ENCODE measurements at places on chromosomes 7 and 10.

- DNase-seq = no peak
Measured at GRCh38 chr7:15490291-15490690, 71.5 kb downstream of the AGMO start.

DNA sequence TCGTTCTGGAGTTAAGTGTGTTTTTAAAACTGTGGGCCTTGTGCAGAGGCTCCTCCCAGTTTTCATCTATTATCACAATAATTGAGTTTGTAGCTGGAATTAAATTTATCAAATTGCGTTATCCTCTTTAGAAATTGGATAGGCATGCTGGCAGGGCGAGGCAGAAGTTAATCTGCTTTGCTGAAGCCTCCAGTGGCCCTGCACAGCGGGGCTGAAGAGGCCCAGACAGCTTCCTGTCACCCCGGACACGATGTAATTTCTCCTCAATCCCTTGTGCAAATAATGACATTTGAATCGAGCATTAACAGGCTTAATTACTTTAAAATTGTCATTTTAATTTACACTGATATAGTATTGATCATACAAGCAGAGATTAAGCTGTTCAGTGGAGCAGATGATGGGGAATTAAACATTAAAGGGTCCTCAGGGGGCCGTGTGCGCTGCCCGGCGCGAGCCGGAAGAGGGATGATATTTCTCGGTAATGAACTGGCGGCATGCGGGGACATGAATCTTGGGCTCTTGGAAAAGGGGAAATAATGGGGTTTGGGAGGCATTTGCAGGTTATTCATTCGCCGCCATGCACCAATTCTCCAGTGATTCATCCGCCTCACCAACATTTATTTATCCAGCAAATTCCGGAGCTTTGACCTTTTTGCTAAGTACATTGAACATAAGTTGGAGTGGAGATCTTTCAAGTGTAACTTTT is 118.5 kb downstream of the NKX6-2 start:
- no peak for DNase-seq

GRCh38 chr7:100590077-100590737 is 4.1 kb downstream of the FBXO24 start:
- no peak for DNase-seq

- no peak for DNase-seq
Measured at GRCh38 chr10:27241010-27241651, 534 bp upstream of the ACBD5 start.

DNA sequence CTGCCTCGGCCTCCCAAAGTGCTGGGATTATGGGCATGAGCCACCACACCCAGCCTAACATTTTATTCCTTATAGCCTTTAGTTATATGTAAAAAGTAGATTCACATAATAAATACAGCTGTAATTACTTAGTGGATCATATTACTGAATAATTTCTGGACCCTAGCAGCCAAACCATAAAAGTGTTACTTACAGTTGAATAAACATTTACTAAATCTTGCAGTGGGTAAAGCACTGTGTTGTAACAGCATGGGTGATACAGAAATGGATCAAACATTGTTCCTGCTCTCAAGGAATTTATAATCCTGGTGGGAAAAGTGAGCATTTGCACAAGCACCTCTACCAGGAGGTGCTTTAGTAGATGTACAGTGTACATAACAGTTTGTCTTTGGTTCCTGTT is 25.0 kb downstream of the BPGM start:
- DNase-seq = no peak

DNA sequence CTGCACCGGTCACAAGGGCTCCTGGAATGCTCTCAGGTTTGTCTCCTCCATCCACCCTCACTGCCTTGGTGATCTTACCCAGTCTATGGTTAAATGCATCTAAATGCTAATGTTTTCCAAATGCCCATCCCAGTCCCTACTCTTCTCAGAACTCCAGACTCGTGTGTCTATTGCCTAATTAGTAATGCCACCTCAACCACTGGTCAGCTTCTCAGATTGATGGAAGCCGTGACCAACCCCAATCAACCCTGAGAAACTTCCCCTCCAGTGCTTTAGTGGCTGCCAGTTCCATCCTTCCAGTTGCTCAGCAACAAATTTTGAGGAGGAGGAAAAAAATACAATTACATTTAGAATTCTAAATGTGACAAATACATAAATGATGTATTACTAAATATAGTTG is 18.6 kb downstream of the NUDCD3 start:
- DNase-seq = no peak

GRCh38 chr10:99788598-99789256 is 6.3 kb downstream of the ABCC2 start:
- DNase-seq = no peak

DNA sequence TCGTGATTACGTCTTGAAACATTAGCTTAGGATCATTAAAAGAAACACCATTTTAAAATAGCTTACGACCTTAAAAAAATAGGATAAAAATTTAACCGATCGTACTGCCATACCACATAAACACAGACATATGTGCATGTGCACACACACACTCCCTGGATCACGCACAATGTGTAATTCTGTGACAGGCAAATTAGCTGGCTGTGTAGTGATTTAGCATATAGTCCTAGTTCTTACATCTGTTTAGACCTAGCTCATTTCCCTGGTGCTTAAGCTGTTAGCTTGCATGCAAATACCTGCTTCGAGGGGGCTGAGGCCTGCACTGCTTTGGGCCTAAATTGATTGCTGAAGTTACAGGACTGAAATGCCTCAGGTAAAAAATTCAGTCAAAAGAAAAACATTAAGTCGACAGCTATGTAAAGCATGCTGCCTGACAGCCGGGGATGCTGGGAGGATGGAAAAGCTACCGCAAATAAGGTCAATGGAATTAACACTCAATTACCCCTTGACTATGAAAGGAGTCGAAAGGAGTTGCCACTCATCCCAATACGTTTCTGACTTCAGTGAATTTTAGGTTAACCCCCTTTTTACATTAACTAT is 267.1 kb upstream of the FZD8 start:
- no peak for DNase-seq

- no peak for DNase-seq
Measured at GRCh38 chr7:46853451-46853850, 728.5 kb downstream of the TNS3 start.

DNA sequence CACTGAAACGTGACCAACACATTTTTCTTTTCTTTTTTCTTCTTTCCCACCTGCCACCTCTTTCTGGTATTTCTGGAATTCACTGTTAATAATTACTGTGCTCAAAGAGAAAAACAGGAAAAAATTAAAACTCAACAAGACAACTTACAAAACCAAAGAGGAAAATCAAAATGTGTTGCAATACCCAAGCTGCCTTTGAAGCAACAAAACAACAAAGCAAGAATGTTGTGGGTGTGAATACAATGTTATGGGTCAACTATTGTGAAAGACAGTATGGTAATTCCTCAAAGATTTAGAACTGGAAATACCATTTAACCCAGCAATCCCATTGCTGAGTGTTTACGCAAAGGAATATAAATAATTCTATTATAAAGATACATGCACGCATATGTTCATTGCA is 415.1 kb downstream of the GFRA1 start:
- DNase-seq = no peak

DNA sequence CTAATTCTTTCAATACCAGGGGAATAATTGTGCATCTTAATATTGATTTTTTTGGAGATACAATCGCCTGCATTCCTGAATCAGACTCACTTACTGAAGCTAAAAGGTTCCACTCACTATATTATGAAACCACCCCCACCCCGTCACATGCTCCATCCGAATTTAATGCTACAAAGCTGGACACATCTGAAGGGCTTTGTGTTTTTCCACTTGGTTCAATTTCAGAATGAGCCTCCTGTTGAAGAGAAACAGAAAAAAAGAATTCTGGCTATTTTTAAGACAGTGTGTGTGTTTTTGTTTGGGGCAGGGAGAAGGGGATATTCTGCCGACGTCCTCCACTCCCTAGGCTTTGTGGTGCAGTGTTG is 165.5 kb upstream of the TBX20 start:
- DNase-seq = no peak

DNA sequence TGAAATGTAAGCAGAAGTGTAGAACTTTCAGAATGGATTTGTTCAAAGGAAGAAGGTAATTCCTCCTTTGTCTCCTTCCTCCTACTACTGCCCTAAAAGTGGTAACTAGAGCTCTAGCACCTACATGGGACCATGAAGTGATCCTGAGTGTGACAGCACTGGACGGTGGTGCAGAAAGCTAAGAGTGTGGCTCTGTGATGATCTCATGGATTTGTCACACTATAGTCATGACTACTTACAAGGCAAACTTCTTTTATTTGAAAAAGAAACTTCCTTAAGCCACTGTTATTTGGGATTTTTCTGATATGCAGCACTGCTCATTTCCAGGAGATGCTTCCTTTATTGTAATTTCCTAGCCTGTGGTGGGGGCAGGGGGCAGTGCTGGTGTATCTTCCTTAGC is 5.8 kb upstream of the FHIP2A start:
- no peak for DNase-seq

DNA sequence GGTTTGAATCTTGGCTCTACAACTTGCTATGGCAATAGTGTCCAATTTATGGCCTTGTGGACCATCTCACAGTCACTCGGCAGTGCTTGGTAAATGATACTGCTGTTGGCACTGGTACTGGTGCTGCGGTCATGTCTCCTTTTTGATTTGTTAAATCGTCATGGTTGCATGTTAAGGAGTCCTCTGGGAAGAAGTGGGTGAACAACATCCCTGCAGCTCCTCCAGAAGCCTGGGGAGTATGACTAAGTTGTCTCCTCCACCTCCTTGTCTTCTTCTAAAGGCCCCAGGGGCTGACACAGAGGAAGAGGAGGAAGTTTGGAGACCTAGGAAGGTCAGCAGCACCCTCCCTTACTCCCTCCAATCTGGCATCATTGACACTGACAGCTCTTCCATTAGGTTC is 8.5 kb downstream of the ITPRIP start:
- no peak for DNase-seq

- DNase-seq = no peak
Measured at GRCh38 chr7:112350585-112350984, 99.7 kb upstream of the IFRD1 start.

DNA sequence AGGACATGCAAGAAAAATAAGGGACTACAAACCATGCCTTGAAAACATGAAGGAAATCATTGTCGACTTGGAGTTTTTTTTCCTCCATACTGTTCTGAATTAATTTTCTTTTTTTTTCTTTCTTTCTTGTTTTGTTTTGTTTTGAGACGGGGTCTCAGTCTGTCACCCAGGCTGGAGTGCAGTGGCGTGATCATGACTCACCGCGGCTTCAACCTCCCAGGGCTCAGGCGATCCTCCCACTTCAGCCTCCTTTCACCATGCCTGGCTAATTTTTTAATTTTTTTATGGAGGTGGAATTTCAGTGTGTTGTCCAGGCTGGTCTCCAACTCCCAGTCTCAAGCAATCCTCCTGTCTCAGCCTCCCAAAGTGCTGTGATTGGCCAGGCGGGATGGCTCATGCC is 11.6 kb downstream of the UCMA start:
- no peak for DNase-seq

DNA sequence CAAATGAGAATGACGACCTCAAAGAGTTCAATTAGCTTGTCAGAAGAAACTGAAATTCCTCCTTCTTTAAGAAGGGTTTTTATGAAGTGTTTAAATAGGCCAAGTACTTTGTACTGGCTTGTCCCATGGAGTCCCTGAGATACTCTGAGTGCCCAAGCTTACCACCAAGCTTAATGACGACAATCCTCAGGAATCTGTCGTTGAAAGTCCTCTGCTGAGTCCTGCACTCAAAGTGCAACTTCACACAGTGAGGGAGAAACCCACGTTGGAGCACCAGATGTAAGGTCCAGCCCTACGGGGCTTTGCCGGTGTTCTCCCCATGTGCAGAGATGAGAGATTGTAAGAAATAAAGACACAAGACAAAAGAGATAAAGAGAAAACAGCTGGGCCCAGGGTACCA is 42.8 kb upstream of the AKR1C2 start:
- DNase-seq = no peak

DNA sequence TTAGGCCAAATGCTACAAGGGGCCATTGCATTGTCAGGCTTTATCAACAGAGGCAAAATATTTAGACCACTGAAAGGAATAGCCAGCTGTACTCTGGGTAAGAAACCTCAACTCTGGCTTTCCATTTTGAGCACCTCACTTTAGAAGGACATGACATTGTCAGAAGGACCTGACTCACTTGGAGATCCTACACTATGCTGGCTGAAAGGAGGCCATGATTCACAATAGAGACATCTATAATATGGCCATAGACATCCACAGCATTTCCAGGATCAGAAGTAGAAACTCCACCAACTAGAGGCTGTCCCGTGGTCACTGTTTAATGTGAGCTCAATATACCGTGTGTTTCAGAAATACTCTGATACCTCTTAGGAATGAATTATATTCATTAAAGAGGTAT is 140.9 kb downstream of the BTAF1 start:
- DNase-seq = no peak

DNA sequence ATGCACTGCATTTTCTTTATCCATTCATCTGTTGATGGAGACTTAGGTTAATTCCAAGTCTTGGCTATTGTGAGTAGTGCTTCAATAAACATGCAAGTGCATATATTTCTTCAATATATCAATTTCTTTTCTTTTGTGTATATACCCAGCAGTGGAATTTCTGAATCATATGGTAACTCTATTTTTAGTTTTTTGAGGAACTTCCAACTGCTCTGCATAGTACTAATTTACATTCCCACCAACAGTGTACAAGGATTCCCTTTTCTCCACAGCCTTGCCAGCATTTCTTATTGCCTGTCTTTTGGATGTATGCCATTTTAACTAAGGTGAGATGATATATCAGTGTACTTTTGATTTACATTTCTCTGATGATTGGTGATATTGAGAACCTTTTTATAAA is 145.2 kb downstream of the LYZL1 start:
- DNase-seq = no peak

DNA sequence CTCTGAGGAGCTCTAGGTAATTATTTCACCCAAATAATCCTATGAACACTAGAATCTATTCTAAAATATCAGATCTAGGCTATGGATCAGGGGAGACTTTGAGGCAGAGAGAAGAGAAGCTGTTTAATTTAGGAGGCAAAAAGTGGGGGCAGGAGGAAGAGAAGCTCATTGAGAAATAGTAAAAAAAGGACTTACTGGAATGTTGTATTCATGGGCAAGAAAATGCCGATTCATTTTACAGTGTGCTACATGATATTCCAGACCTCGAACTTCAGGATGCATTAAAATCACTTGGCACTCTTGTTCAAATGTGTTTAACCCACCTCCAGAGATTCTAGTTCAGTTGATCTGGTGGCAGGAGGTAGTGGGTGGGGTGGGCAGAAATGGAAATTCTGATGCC is 109.5 kb upstream of the ITGB1 start:
- no peak for DNase-seq

GRCh38 chr10:102280397-102281101 is 35.2 kb downstream of the GBF1 start:
- DNase-seq = peak; percentile 15

DNA sequence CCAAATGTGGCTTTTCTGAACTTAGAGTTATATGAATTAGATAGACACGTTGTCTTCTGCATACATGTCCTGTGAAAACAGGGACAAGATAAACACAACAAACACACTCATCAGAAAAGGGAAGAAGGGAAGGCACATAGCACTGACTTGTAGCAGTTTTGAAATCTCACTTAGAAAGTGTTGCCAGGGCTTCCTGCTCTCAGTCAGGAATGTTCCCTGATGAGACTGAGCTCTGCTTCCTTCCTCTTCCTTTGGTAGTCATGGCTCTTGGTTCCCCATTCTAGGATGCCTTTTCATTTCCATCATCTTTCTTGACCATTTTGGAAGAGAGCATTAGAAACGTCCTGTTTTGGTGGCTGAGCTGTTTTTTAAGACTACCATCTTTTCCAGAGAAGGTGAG is 233.8 kb upstream of the LYZL1 start:
- DNase-seq = no peak

- no peak for DNase-seq
Measured at GRCh38 chr7:36602934-36603887, 121.1 kb downstream of the AOAH start.

GRCh38 chr7:114823290-114823689 is 98.6 kb upstream of the MDFIC start:
- no peak for DNase-seq

All from LNCaP clone FGC (cell line).